ENCODE measurements at places on chromosomes 4 and X. TPM values are rescaled to one million over a fixed set of nuclear protein-coding genes. Genes with fewer than 3 reads are reported as not detected.

DNA sequence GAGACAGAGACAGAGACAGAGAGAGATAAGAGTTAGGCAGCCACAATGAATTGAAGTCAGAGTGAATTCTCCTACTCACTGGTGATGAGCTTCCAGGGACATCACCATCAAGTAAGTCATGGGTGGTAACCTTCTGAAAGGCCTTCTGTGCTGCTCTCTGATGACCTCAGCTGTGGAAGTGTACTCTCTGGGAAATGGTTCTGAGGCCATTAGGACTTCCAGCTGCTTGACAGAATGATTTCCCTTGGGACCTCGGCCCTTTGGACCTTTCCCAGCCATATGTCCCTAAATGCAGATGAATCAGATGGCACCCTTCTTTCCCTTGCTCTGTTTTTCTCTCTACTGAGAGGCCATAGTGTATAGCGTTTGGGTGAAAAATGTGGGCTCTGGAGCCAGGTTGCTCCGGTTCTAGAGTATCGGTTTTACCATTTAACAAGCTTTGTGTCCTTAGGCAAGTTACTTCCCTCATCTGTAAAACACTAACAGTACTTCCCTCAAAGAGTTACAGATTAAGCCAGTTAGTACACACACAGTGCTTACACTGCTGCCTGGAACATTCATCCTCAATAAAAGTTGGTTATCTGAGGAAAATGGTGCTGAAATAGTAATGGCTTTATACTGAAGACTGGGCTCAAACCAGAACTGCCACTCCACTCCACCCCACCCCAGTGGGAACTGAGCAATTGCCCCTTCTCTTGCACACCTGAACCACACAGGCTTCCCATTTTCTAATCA lies 7.6 kb downstream of the SEPTIN11 start:
- DNase-seq: peak; percentile 53

DNA sequence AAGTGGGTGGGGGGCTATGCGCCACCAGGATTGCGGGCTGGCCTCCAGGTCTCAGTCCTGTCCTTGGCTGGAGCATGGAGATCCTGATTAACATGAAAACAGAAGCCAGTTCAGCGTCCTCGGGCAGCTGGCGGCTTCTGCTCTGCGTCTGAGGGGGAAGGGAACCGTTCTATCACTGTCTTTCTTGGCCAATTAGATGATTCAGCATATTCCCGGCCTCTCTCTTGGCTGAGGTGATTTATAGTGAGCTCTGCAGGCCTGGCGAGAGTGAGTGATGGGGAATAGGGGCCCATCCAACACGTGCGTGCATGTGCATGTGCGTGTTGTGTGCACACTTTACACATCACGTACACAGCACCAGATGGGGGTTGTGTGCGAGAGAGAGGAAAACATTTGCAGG lies 145.8 kb upstream of the ATP6AP2 start:
- DNase-seq: peak; percentile 49

- no peak for DNase-seq
Observed at GRCh38 chr4:10226756-10227155, 110.2 kb upstream of the WDR1 start.

- no peak for DNase-seq
Observed at GRCh38 chr4:186168750-186169149, 22.6 kb upstream of the CYP4V2 start.

- peak; percentile 91 for DNase-seq
Observed at GRCh38 chr4:121711263-121712000, 14.7 kb upstream of the ANXA5 start.

GRCh38 chr4:834368-835147 lies 8.6 kb upstream of the CPLX1 start:
- DNase-seq: no peak

GRCh38 chr4:5399790-5400421 lies 308.5 kb downstream of the EVC2 start:
- no peak for DNase-seq

GRCh38 chr4:111639876-111640275 lies 505.4 kb upstream of the FAM241A start:
- DNase-seq: no peak

- no peak for DNase-seq
Observed at GRCh38 chr4:83266689-83267088, 17.9 kb downstream of the COQ2 start.

DNA sequence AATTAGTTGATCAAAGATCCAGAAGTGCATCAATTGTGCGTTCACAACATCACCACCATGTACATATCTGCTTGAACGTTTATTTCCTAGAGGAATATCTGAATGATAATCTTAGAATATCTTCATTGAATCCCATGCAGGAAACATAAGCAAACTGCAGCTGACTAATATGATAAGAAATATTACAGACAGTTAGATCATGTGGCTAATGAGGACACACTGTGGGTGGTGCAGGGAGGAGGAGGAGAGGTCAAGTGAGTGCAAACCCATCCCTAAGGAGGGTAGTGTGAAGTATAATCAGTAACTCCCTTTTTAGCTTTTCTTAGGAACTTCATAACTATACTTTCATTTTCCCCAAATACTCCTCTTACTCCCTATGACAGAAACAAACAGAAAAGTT lies 58.3 kb upstream of the HPGD start:
- no peak for DNase-seq

GRCh38 chr4:122623637-122624166 lies 2.8 kb upstream of the IL21 start:
- DNase-seq: no peak

DNA sequence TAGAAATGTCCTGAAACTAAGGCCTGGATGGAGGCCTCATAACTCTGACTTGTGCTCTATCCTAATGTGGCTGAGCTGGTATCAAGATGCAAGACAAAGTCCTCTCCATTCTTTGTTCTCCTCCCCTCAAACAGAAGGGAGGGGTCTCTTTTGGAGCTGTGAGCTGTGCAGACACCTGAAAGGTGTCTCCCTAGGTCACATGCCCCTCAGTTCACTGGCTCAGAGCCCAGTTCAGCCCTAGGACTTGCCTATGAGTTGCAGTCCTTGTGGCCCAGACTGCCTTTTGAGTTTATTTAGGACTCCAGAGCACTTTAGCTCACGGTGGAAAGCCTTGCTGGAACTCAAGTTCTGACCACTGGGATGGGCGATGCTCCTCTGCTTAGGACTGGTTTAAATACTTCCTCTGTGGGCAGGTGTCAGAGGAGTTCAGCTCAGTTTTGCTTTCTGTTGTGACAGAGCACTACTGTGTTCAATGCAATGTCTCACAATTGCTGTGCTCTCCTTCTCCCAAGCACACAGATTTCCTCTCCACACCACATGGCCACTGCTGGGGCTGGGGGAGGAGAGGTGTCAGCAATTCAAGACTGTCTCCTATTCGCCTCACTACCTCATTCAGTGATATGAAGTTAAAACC lies 84.8 kb upstream of the ZNF827 start:
- no peak for DNase-seq

DNA sequence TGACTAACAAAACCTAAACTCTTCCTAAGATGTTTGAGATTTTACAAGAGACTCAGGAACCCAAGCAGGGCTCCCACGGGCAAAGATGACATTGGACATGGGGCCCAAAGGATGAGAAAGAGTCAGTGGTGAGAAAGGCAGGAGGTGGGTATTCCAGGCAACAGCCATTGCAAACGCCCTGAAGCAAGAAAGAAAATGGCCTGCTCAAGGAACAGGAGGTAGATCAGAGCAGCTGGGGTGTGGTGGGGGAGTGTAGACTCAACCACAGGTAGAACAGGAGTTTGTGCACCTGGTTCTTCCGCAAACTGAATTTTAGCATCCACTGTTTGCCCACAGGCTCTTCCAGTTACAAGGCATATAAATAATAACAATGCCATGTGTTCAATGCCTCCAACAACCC lies 3.3 kb downstream of the PPP2R2C start:
- DNase-seq: no peak

- no peak for DNase-seq
Observed at GRCh38 chrX:72685810-72686456, 28.2 kb downstream of the PHKA1 start.

DNA sequence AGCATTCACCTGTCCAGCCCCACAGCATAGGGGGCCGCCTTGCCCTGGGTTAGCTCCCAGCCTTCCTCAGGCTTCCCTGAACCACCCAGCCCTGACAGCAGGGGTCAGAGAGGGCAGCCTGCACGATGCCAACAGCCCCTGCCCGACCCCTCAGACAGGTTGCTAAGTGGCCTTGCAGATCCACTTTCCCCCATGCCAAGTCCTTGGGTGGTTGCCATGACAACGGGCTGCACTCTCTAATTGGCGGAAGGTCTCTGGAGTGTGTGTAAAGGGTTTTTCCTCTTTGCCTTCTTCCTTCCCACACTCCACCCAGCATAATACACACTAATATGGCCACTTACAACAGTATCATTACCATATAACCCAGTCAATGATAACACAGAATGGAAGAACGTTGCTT lies 99.6 kb upstream of the AFAP1 start:
- DNase-seq: no peak

DNA sequence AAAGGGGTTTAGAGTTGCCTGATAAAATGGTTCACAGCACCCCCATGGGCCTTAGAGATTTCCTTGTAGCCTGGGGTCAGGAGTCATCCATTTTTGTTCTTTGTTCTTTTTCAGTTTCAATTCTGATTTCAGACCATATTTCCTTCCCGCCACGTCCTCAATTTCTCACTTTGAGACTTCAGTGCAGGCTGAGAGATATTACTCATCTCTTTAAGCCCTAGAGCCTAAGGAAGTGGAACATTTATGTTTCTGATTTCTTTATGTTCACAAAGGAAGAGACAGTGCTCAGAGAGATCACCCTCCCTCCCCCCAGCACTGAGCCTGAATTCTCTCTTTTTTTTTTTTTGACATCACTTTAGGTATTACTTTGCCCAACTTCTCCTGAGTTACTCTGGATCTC lies 56.3 kb downstream of the MSN start:
- DNase-seq: no peak

DNA sequence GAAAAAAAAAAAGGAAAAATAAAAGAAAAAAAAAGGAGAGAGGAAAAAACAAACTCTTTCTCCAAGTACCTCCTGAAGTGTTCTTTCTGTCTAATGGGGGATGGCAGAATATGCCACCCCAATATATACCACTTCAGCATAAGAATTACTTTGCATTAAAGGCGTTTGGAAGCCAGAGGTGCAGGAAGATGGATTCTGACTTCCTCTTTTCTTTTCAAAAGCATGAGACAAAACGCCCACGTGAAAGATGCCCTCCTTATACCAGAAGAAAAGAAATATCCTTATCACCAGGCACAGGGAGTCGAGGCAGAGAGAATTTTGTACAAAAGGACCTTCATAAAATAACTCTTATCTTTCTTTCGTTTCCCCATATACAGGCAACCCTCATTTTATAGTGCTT lies 40.9 kb downstream of the COX18 start:
- DNase-seq: no peak

- DNase-seq: no peak
Observed at GRCh38 chrX:50183891-50184290, 16.9 kb downstream of the AKAP4 start.

DNA sequence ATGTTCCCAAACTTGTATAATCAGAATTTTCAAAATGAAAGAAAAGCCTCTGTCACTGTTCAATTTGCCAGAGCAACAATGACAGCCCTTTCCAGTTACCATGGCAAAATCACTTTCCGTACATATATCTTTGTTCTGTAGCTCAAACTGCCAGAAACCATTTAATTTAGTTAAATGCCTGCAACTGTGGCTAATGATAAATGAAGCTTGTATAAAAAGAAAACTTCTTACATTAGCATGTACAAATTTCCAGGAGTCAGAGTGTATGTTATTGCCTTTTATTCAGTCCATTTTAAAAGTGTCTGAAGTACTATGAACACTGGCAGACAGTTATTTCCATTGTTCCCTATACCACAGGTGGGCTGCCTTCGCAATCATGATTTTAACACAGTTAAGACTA lies 30.3 kb downstream of the ARAP2 start:
- DNase-seq: no peak

The PLCXD1 gene
- 6.8 TPM for total RNA-seq

The CPEB2 gene
- total RNA-seq: 24.3 TPM

The IL1RAPL2 gene
- total RNA-seq: not detected

The FAM13A gene
- total RNA-seq: 13.7 TPM

The WAS gene
- 2.6 TPM for total RNA-seq

The AMBN gene
- not detected for total RNA-seq

Data from left ventricle myocardium superior (tissue), 1 donor.